ENCODE measurements at places on chromosomes 3 and 15.

DNA sequence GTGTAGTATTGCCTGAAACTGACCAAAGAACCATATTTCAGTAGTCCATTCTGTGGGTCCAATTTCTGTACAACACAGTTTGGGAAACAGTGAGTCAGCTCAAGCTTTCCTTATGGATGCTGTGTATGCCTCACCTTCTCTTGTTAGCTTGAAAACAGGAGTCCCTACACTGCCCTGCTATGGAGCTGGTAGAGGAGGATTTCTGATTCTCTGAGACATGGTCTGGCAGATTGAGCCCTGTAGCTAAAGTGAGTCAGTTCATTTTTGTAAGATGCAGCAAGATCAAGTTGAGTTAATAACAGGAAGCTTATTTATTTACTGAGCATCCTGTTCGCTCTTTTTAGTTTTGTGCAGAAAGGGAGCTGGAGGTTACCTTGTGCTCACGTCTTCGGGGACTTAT lies 424.1 kb upstream of the RBMS3 start:
- DNase-seq, result no peak

GRCh38 chr3:141981084-141981483 lies 104.6 kb downstream of the ATP1B3 start:
- no peak for DNase-seq

- no peak for DNase-seq
Measured at GRCh38 chr3:44939581-44940036, 36.4 kb downstream of the ZDHHC3 start.

GRCh38 chr3:40718681-40719080 lies 193.9 kb downstream of the ZNF621 start:
- DNase-seq, result no peak

GRCh38 chr3:128094295-128095151 lies 29.1 kb downstream of the RUVBL1 start:
- DNase-seq, result no peak

GRCh38 chr3:19522305-19522704 lies 374.0 kb downstream of the KCNH8 start:
- DNase-seq, result no peak

Data from stimulated activated CD4-positive, alpha-beta T cell treated with anti-CD3 and anti-CD28 coated beads, Interleukin-1b, Interleukin-23, amount 100 ng/mL, for 4 hours (primary cell).